ENCODE measurements at places on chromosomes 1 and 21. TPM values are rescaled to one million over a fixed set of nuclear protein-coding genes. Genes with fewer than 3 reads are reported as not detected.

PIGR gene
- total RNA-seq, result 595 TPM

ANXA9 gene
- total RNA-seq, result 1.2 TPM

KLF17 gene
- total RNA-seq, result 0.11 TPM

LRRC38 gene
- total RNA-seq, result not detected

GRCh38 chr1:16677552-16678431 lies 11.0 kb upstream of the RNU1-3 start:
- H3K27ac ChIP-seq, result no peak overlapping the region
- no peaks in the 10 kb centered on the region for H3K4me1 ChIP-seq
- no peak overlapping the region for H3K4me3 ChIP-seq
- H3K36me3 ChIP-seq, result no peaks in the 10 kb centered on the region
- H3K27me3 ChIP-seq, result no peaks in the 10 kb centered on the region

- peaks cover 41% of the 10 kb centered on the region for H3K4me1 ChIP-seq
- no peaks in the 10 kb centered on the region for H3K27me3 ChIP-seq
- no peak for DNase-seq
- H3K27ac ChIP-seq, result no peak overlapping the region
- H3K4me3 ChIP-seq, result no peak overlapping the region
Observed at GRCh38 chr1:51264451-51264850, 28.4 kb downstream of the RNF11 start.

GRCh38 chr1:26767714-26768113 lies 20.0 kb upstream of the PIGV start:
- no peak overlapping the region for H3K4me3 ChIP-seq
- peaks cover 97% of the 10 kb centered on the region for H3K36me3 ChIP-seq
- H3K27ac ChIP-seq, result no peak overlapping the region
- no peak for DNase-seq
- peaks cover 24% of the 10 kb centered on the region for H3K4me1 ChIP-seq

DNA sequence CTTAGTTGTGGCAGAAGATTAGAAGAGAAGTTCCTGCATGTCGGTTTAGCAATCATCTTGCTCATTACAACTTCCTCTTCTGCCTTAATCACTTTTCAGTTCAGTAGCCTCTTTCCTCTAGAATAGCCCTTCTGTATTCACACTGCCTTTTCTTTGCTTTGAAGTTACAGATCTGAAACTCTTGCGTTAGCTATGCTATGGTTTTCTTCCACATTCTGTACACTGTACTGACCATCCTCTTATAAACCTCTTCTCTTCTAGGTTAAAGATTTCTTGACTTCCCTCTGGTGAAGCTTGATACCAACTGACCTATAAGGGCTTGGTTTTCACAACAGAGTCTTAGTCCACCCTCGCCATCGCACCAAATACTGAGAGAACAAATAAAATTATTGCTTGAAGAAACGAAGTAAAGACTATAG lies 35.0 kb downstream of the C21orf91 start:
- peak overlapping the region; percentile 36 for H3K27ac ChIP-seq
- H3K36me3 ChIP-seq, result no peaks in the 10 kb centered on the region
- H3K4me1 ChIP-seq, result peaks cover 10% of the 10 kb centered on the region
- H3K27me3 ChIP-seq, result no peaks in the 10 kb centered on the region
- no peak overlapping the region for H3K4me3 ChIP-seq

GRCh38 chr21:23809573-23809972 lies 1797.7 kb downstream of the MRPL39 start:
- H3K27me3 ChIP-seq, result no peaks in the 10 kb centered on the region
- no peak overlapping the region for H3K4me3 ChIP-seq
- H3K36me3 ChIP-seq, result no peaks in the 10 kb centered on the region
- no peaks in the 10 kb centered on the region for H3K4me1 ChIP-seq

- no peaks in the 10 kb centered on the region for H3K36me3 ChIP-seq
- H3K4me3 ChIP-seq, result no peak overlapping the region
- H3K27me3 ChIP-seq, result no peaks in the 10 kb centered on the region
- no peak for DNase-seq
- H3K4me1 ChIP-seq, result no peaks in the 10 kb centered on the region
Observed at GRCh38 chr1:70966018-70966638, 81.5 kb downstream of the PTGER3 start.

DNA sequence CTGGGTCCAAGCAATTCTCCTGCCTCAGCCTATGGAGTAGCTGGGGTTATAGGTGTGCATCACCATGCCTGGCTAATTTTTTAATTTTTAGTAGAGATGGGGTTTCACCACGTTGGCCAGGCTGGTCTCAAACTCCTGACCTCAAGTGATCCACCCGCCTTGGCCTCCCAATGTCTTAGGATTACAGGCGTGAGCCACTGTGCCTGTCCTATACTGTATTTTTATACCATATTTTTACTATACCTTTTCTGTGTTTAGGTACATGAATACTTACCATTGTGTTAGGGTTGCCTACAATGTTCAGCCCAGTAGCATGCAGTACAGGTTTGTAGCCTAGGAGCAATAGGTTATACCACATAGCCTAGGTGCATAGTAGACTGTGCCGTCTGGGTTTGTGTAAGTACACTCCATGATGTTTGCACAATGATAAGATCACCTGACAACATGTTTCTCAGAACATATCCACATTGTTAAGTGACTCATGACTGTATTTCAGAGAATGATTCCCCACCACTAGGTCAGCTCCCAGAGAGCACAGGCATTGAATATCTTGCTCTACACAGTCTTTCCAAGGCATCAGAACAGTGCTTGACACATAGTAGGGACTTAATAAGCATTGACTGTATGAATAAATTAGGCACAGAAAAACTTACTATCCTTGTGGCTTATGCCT lies 6.0 kb upstream of the CITED4 start:
- H3K36me3 ChIP-seq, result no peaks in the 10 kb centered on the region
- no peaks in the 10 kb centered on the region for H3K27me3 ChIP-seq
- DNase-seq, result no peak
- H3K4me3 ChIP-seq, result no peak overlapping the region
- peaks cover 14% of the 10 kb centered on the region for H3K4me1 ChIP-seq
- H3K27ac ChIP-seq, result no peak overlapping the region

Data from upper lobe of left lung (tissue), 6 donors.